ENCODE measurements at places on chromosomes 1 and 21.

- no peak for DNase-seq
These were observed 4.3 kb downstream of the TTC3 start for GRCh38 chr21:37077403-37077802.

- DNase-seq = no peak
These were observed 4.2 kb upstream of the ADORA3 start for GRCh38 chr1:111507411-111508201.

DNA sequence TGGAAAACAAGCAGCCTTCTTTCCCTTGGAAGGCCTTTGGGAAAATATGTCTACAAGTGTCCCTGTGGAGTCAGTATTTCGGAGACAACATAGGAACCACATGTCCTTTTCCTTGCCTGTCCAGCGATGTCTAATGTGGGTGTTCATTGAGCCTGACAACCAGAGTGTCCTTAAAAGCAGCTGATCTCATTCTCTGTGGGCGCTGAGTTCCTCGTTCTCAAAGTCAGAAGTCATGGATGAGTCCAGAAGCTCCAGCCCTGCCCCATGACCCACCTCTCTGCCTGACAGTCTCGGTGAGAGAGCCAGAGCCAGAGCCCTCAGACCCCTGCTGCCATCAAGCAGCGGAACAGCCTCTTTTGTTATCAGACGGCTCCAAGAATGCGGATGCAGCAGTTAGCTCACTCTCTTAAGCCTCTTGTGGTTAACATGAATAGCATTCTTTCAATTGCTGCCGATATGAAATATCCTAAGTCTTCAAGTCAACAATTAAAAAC is 329.2 kb downstream of the TGFB2 start:
- peak; percentile 87 for DNase-seq

DNA sequence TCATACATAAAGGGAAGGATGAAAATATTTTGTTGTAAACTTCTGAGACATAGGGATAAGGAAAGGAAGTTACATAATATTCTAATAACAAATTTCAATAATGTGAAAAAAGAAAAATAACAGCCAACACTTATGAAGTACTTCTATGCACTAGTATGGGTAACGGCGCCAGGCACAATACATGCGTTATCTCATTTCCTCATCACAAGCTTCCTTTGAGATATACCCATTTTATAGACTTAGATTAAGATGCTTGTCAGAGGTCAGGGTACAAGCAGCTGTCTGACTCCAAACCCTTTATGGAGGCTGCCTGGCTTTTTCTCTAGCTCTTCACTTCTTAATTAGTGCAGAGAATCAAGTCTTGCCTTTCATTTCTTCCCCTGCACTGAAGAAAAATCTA is 41.3 kb downstream of the TCP10L start:
- DNase-seq = no peak
